ENCODE measurements at places on chromosomes 11 and 22.

GRCh38 chr11:134691295-134691873 is 279.3 kb upstream of the B3GAT1 start:
- no peak for DNase-seq

DNA sequence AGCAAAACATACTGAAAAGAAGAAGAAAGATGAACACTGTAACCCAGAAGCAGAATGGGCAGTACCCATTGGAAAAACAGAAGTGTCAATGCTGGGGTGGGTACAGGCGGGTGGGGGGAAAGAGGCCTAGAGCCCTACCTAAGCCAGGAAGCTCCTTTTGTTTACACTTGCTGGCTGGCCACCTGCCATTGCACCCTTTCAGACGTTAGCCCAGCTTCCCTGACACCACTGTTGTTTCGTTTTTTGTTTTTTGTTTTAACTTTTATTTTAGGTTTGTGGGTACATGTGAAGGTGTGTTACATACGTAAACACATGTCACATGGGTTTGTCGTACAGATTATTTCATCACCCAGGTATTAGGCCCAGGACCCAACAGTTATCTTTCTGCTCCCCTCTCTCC is 55.4 kb downstream of the PLEKHA7 start:
- no peak for DNase-seq

GRCh38 chr11:32088117-32088941 is 2.5 kb upstream of the RCN1 start:
- DNase-seq, result no peak

DNA sequence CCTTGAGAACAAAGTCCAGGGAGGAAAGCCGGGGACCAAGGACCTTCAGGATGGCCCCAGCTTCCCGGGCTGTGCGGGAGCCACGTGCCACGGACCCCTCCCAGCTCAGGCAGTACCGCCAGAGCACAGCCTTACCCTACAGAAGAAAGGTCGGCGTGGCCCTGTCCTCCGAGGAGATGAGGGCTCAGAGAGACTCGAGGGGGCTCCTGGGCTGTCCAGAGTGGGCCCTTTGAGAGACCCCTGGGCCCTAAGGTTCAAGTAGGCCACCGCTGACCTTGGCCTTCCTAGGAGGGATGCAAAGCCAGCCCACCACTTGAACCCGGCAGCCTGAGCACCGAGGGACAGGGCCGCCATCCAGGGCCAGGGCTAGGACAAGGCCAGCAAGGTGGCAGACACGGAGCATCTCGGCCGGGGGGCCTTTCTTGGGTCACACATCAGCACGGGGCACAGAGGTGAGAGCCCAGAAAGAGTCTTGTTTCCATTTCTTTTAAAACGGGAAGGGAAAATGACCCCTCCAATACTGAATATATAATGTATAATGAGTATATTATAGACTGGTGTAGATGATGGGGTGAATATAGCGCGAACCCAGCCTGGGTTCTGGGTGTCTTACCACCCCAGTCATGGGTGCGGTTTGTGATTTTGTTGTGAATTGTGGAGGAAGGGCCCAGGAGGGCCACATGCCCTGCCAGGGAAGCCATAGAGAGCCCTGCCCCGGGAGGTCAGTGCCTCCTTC is 34.4 kb upstream of the PPARA start:
- DNase-seq, result no peak

- no peak for DNase-seq
Observed at GRCh38 chr11:87260811-87261210, 223.1 kb downstream of the TMEM135 start.

- DNase-seq, result no peak
Observed at GRCh38 chr22:50535113-50535512, 5.3 kb upstream of the TYMP start.

GRCh38 chr11:113928311-113928710 is 23.7 kb downstream of the HTR3B start:
- no peak for DNase-seq

- no peak for DNase-seq
Observed at GRCh38 chr11:70405679-70406395, 7.5 kb downstream of the CTTN start.

DNA sequence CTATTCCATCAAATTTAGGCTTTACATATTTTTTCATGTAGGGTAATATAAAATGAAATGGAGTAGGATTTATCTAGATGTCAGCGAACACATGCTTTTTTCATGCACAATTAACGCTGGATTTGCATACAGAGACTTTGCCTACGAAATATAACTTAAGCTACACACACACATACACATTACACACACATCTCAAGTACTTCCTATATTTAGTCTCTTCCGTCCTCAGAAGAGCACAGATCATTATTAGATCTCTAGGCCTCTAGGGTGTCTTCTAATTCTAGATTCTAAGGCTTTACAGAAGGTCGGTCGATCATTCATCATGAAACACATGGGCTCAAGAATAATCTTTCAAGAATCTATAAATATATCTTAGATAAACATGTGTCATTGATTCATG is 3.8 kb upstream of the MS4A13 start:
- DNase-seq, result no peak

GRCh38 chr11:27497911-27498310 is 8.7 kb downstream of the LIN7C start:
- DNase-seq, result no peak

DNA sequence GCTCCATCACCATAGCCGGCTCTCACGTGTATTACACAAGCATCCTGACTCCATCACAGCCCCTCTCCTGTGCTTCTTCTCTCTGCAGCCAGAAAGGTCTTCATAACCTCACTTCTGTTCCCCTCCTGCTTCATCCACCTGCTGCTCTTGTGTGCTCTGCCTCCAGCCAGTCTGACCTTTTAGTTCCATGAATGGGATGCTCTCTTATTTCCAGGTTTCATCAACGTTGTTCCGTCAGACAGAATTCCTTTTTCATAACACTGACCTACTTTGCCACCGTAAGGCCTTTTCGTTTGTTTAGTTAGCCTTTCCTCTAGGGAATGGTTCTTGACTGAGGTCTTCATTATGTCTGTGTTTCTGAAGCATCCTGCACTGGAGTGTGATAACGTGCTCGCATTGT is 18.8 kb downstream of the GRAMD1B start:
- no peak for DNase-seq

DNA sequence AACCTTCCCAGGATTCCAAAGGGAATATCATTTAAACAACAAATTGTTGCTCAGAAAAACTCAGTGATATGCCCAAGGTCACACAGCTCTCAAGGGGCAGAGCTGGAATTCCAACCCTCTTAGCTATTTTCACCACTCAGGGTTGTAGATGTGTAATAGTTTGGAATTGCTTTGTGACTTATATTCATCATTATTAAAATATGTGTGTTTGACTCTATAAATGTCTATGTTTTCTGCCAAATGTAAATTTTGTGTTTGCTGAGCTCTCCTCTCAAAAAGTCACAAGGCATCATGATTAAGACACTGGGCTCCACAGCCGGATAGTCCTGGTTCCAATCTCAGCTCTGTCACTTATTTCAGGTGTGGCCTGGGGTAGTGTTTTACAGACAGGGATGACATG is 407.3 kb downstream of the TMEM135 start:
- DNase-seq, result peak; percentile 56

DNA sequence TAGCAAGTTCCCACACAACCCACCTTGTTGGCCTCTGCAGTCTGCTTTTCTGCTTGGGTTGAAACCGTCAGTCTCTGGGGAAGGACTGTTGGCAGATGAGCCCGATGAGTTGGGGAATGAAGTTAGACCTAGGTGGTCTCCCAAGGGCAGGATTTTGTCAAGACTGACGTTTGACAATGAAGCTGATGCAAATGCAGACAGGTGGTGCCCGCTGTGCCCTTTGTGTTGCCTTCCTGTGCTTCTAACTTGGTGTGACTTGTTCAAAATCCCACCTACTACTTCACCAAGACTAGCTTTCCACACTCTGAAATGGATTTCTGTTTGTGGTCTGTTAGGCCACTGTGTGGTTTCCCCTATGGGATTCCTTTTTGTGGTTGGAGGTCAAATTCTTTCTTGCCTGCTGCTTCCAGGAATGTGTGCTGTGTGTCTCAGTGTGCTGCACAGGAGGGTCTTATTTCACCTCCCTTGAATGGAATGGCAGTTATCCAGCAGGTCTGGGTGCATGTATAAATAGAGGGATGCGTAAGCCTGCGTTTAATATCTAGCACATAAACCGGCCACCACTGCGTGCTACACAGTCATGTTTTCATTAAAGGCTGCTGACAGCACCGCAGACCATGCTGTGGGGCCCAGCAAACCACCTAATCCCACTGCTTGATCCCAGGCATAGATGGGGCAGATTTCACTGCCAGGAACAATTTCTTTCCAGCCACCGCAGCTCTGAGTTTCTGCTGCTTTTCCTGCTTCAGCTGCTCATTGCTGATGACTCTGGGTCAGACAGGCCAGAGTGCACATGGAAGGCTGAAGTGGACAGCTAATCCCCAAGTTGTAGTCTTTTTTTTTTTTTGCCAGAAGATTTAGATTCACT is 44.8 kb downstream of the ADAMTS8 start:
- peak; percentile 55 for DNase-seq

GRCh38 chr11:35944503-35945136 is 758 bp downstream of the LDLRAD3 start:
- DNase-seq, result no peak

- no peak for DNase-seq
Observed at GRCh38 chr22:25404556-25404927, 159.9 kb upstream of the GRK3 start.

GRCh38 chr11:115391160-115391559 is 113.1 kb downstream of the CADM1 start:
- DNase-seq, result no peak

DNA sequence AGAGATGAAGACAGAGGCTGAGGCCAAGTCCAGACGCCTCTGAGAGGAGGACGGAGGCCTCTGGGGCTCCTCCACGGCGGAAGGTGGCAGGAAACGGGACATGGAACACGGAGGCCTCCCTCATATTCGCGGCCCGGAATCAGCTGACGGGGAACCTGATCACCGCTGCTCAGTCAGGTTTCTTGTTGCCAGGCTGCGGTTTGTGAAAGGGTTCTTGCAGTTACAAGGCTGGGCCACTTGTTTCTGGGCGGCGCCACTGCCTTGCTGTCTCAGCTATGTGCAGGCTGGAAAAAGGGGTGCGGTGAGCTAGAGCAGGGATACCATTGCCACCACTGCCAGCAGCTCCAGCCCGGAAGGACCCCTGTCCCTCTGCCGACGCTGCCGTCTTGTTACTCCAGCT is 10.0 kb upstream of the MMP1 start:
- no peak for DNase-seq

DNA sequence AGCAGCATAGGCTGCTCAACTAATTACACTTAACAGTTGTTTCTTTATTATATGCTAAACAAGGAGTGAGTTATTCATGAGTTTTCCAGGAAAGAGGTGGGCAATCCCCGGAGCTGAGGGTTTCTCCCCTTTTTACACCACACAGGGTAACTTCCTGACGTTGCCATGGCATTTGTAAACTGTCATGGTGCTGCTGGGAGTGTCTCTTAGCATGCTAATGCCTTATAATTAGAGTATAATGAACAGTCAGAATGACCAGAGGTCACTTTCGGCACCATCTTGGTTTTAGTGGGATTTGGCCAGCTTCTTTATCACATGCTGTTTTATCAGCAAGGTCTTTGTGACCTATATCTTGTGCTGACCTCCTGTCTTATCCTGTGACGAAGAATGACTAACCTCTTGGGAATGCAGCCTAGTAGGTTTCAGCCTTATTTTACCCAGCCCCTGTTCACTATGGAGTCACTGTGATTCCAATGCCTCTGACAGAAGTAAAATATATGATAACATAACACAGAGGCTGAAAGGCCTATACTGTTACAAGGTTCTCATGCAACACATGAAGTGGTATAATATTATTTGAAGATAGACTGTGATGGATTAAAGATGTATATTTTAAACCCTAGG is 41.3 kb upstream of the RDX start:
- no peak for DNase-seq

- DNase-seq, result no peak
Observed at GRCh38 chr22:39478441-39478850, 21.6 kb downstream of the MGAT3 start.

DNA sequence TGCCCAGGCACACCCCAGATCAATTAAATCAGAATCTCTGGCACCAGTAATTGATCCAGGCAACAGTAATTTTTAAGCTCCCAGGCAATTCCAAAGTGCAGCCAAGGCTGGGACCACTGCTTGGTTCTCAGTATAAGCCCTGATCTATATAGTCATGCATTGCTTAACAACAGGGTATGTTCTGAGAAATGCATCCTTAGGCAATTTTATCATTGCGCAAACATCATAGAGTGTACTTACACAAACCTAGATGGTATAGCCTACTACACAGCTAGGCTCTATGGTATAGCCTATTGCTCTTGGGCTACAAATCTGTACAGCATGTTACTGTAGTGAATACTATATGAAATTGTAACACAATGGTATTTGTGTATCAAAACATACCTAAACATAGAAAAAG is 651 bp upstream of the C11orf42 start:
- no peak for DNase-seq

- no peak for DNase-seq
Observed at GRCh38 chr11:46345131-46345597, 2.1 kb upstream of the DGKZ start.

- no peak for DNase-seq
Observed at GRCh38 chr11:88308576-88308975, 29.0 kb downstream of the CTSC start.

DNA sequence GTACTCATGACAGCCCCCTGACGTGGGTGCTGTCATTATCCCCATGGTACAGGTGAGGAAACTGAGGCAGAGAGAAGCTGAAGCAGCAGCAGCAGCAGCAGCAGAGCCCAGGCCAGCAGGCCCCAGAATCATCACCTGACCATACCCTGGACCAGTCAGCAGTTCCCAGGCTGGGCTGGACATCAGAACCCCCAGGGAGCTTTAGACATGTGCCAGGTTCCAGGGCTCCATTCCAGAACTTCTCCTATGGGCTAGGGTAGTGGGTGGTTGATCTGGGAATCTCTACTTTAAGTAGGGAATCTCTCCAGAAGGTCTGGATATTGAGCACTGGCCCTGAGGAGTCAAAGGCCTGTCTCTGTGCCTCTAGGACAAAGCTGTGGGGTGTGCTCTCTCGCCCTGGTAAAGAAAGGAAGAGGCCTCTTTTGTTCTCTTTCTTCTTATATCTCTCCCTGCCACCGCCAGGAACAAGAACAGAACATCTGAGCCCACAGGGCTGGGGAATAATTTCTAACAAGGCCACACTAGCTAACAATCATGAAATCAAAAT is 26.6 kb downstream of the MAFF start:
- no peak for DNase-seq

GRCh38 chr11:60988658-60989057 is 17.2 kb downstream of the CD6 start:
- no peak for DNase-seq

- DNase-seq, result no peak
Observed at GRCh38 chr22:42257386-42257785, 13.1 kb downstream of the TCF20 start.

DNA sequence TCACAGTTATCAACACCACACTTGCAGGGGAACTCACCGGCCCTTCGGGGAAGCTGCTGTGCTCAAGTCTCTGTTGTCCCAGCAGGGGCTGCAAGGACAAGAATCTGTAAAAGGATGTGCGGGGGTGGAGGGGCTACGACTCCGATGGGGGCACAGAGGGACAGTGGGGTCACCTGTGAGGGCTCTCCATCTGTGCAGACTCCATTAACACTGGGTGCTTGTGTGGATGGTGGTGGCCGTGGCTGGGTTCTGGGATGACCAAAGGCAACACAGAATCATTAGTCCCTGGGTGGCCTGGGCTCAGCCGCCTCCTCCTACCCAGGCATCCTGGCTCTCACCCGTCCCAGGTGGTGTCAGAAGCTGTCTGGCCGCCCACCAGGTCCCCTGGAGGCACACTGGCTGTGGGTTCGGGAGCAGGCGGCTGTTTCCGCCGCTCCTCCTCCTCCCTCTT is 10.2 kb upstream of the RBM4B start:
- no peak for DNase-seq

All from BJ (cell line).